T-cell (primary cell): ENCODE measurements at places on chromosomes 6 and 20. TPM values are rescaled to one million over a fixed set of nuclear protein-coding genes. Genes with fewer than 3 reads are reported as not detected.

- no peak overlapping the region for H3K27ac ChIP-seq
- no peaks in the 10 kb centered on the region for H3K27me3 ChIP-seq
- no peaks in the 10 kb centered on the region for H3K4me1 ChIP-seq
These were observed 301.2 kb upstream of the SGK1 start for GRCh38 chr6:134619077-134619476.

DNA sequence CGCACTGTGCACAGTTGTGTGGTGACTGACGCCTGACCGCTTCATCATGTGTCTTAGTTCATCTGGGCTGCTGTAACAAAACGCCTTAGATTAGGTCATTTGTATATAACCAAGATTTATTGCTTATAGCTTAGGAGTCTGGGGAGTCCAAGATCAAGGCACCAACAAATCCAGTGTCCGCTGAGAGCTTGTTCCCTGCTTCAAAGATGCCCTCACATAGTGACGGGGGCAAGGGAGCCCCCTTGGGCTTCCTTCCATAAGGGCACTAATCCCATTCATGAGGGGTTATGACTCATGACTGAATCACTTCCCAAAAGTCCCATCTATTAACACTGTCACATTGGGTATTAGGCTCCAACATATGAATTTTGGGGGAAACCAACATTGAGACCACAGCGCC is 34.6 kb downstream of the CYP24A1 start:
- H3K27me3 ChIP-seq: peaks cover 4% of the 10 kb centered on the region
- no peak overlapping the region for H3K27ac ChIP-seq
- H3K4me3 ChIP-seq: no peak overlapping the region
- no peak for DNase-seq
- no peaks in the 10 kb centered on the region for H3K4me1 ChIP-seq

DNA sequence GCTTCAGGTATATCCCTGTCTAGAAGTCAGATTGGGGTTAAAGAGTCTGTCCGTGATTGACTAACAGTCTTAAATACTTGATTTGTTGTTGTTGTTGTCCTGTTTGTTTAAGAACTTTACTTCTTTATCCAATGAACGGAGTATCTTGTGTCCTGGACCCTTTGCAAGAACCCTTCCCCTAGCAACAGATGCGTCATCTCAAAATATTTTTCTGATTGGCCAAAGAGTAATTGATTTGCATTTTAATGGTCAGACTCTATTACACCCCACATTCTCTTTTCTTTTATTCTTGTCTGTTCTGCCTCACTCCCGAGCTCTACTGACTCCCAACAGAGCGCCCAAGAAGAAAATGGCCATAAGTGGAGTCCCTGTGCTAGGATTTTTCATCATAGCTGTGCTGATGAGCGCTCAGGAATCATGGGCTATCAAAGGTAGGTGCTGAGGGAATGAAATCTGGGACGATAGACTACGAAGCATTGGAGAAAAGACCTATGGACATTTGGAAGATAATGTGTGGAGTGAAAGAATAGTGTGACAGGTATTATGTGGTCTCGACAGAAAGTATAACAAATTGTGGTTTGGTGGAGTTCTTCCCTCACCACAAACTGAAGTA is at the start of gene HLA-DRA:
Gene HLA-DRA, plus strand, starts transcription at position 286 of the 613 bp plus-strand sequence. Its CDS starts 64 bp downstream, at position 350.
- peak within 1 kb of the TSS; percentile 59 for H3K27ac ChIP-seq
- H3K4me3 ChIP-seq: no peak within 1 kb of the TSS

The CDSN gene
- total RNA-seq: not detected

The CLPSL2 gene
- total RNA-seq: not detected

The CHMP4B gene
- 62.6 TPM for total RNA-seq

DNA sequence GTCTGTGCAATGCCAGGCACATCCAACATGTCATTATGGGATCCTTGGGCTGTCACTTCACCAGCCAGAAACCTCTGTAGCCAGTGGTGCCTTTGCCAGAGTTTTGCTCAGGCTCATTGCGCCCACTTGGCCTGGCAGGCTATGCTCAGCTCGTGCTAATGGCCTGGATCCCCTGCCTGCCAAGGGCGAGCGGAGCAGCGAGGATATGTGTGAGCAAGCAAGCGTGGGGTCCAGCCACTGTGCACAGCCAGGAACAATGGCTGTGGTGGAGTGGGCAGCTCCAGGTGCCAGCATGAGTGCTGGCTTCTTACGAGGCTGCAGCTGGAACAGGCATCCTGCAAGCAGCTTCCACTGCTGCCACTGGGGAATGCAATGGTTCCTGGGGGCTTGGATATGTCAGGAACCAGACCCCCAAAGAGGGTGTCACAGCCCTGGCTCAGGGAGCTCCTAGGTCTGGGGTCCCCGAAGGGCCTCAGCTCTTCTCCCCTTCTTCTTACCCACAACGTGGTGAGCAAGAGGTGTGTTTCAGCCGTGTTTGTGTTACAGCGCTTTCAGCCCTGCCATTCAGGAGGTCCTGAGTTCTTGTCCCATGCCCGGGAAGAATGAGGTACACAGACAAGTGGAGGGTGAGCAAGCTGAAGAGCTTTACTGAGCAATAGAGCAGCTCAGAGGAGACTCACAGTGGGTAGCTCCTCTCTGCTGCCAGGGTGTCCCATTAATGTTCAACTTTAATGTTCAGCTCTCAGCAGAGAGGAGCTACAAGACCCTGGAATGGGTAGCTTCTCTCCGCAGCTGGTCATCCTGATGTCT is 22.3 kb upstream of the TOP1 start:
- no peaks in the 10 kb centered on the region for H3K27me3 ChIP-seq
- no peaks in the 10 kb centered on the region for H3K36me3 ChIP-seq
- no peak overlapping the region for H3K4me3 ChIP-seq
- peaks cover 39% of the 10 kb centered on the region for H3K4me1 ChIP-seq

- no peak for DNase-seq
- peaks cover 3% of the 10 kb centered on the region for H3K4me1 ChIP-seq
- H3K27me3 ChIP-seq: no peaks in the 10 kb centered on the region
- no peak overlapping the region for H3K27ac ChIP-seq
These were observed 15.7 kb downstream of the SLC23A2 start for GRCh38 chr20:4985658-4986057.

DNA sequence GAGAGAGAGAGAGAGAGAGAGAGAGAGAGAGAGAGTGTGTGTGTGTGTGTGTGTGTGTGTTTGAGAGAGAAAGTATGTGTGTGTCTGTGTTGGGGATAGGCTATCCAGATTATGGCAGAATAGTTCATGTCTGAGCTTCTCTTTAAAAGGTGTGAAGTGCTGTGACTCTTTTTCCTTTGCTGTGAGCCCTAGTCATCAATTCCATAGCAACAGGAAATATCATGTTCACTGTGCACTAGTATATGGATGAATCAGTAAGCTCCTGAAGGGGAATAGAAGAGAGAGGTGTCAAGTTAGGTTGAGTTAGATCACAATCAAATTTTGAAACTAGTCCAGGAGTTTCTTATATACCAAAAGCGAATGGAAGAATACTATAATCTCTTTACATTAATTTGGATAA is 318.7 kb downstream of the RFPL4B start:
- DNase-seq: no peak
- no peak overlapping the region for H3K27ac ChIP-seq
- H3K4me3 ChIP-seq: no peak overlapping the region
- H3K4me1 ChIP-seq: no peaks in the 10 kb centered on the region
- H3K36me3 ChIP-seq: no peaks in the 10 kb centered on the region
- H3K27me3 ChIP-seq: no peaks in the 10 kb centered on the region

- no peaks in the 10 kb centered on the region for H3K4me1 ChIP-seq
- no peaks in the 10 kb centered on the region for H3K36me3 ChIP-seq
- no peak overlapping the region for H3K27ac ChIP-seq
- H3K4me3 ChIP-seq: no peak overlapping the region
- no peak for DNase-seq
These were observed 106.3 kb downstream of the NKAIN2 start for GRCh38 chr6:123909989-123910388.

DNA sequence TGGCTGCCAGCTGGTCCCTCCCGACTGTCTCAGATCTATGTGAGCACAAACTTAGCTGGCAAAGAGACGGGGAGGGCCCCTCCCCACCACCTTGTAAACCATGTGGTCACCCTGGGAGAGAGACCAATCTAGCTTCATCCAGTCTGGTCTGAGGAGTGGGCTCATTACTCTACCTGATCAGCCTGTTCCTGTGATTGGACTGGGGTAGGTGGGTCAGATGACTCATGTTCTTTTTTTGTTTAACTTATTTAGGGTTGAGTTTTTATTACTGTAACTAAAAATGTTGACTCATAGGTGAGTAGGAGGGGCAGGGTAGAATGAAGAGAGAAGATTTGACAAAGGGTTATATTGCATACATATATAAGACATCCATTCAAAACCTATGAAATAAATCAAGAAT is 4.7 kb downstream of the GSTA4 start:
- H3K4me3 ChIP-seq: no peak overlapping the region
- no peak overlapping the region for H3K27ac ChIP-seq
- no peaks in the 10 kb centered on the region for H3K36me3 ChIP-seq

The TMC2 gene
- not detected for total RNA-seq

The GGT7 gene
- 40.4 TPM for total RNA-seq

The SULF2 gene
- 1.4 TPM for total RNA-seq

- no peaks in the 10 kb centered on the region for H3K36me3 ChIP-seq
- no peak overlapping the region for H3K4me3 ChIP-seq
- DNase-seq: no peak
- peaks cover 53% of the 10 kb centered on the region for H3K27me3 ChIP-seq
- no peaks in the 10 kb centered on the region for H3K4me1 ChIP-seq
These were observed 170.7 kb downstream of the CDC5L start for GRCh38 chr6:44558024-44558831.
